ENCODE measurements at places on chromosomes 13 and 19.

GRCh38 chr13:102580552-102581169 lies 16.1 kb upstream of the TPP2 start:
- DNase-seq: no peak

DNA sequence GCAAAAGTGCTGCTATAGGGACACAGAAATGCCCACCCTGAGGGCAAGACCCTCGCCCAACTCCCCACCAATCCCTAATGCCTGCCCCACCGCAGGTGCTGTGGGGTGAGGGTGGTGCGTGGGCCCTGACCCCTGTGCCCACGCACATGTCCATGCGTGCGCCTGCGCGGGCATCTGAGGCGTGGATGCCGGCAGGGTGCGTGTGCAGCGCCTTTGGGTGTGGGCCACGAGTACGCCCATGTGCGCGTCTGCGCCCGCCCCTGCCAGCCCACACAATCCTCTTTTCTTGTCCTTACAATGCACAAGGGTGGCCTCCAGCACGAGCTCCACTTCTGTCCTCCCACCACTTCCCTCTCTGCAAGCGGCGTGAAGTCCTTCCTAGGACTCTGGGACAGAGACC lies 14.3 kb downstream of the FUT6 start:
- DNase-seq: no peak

- DNase-seq: no peak
Observed at GRCh38 chr13:105207572-105208293, 1327.7 kb downstream of the EFNB2 start.

DNA sequence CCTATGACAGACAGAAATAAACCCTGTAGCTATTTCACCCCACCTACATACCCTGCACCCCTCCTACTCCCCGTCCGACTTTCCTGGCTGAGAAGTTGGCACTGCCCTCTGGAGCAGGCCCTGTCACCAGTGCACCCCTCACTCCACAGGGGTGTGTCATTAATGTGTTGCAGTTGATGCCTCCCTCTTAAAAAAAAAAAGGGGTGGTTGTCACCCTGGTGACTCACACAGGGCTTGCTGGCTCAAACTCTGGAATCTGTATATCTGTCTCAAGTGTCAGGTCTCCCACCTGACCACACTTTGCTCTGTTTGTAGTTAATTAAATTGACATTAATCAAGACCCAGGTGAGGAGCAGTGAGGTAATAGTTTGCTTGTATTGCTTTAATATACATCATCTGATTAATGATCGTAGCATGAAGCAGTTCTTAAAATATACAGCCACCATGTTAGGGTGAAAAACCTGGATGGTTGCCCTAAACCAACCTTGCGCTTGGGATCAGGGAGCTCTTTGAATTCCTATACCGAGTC lies 2.0 kb upstream of the GATAD2A start:
- no peak for DNase-seq

DNA sequence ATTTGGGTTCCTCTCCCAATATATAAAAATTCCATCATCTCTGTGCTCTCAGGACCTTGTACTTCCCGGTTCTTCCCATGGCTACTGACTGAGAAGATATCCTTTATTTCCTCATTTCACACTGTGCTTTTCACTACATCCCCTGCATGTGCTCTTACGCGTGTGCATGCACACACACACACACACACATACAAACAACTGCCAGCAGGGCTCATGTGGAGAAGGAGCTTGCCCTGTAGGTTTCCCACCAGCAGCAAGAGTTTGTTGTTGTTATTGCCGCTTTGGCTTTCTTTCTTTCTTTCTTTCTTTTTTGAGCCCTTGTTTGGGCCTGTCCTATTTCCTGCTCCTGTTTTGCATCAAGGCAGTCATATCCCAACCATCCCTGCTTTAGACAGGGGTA lies 43.6 kb downstream of the TEX26 start:
- no peak for DNase-seq

- no peak for DNase-seq
Observed at GRCh38 chr19:44747739-44748425, 626 bp upstream of the BCL3 start.
